Naive thymus-derived CD4-positive, alpha-beta T cell (primary cell): ENCODE measurements at places on chromosomes 7 and 10.

DNA sequence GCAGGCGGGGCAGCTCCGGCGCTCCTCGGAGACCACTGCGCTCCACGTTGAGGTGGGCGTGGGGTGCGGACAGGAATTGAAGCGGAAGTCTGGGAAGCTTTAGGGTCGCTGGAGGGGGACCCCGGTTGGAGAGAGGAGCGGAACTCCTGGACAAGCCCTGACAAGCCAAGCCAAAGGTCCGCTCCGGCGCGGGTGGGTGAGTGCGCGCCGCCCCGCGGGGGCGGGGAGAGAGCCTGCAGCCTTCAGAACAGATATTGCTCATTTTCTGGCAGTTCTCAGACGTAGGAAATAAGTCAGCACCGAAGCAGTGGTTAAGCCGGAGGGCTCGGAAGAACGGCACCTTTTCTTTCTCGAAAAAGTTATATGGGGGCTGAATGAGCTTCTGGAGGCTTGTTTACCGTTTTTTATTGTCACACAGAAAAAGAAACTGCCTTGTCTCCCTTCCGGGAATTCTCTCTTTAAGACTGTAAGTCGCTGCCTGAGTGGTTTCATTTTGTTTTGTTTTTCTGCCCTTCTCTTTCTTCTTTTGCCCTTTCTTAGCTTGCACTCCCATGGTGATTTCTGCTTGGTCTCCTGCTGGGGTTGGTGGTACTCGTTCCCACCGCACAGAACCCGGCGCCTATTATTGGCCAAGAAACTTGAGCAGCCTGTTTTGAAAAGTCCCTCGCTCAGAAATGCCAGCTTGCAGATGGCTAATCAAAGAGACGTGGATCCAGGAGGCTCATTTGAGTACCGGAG is 732 bp downstream of the FAS start:
- peak; percentile 31 for DNase-seq

GRCh38 chr7:18541181-18541870 is 45.8 kb downstream of the HDAC9 start:
- DNase-seq: no peak

DNA sequence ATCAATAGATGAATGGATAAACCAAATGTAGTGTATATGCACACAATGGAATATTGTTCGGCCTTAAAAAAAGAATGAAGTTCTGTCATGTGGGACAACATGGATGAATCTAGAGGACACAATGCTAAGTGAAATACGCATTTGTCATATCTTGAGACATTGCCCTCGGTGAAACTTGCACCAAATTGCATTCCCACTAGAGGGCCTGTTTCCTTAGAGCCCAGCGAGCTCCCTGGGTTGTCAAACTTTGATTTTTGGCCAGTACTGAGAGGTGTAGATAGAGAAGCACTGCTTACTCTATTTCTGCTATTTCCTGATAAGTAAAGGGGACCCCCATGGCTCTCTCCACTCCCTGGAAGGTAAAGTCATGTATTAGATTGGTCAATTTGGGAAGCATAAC is 157.1 kb downstream of the GPAM start:
- DNase-seq: no peak

GRCh38 chr7:99133766-99134564 is 9.9 kb downstream of the SMURF1 start:
- DNase-seq: no peak

DNA sequence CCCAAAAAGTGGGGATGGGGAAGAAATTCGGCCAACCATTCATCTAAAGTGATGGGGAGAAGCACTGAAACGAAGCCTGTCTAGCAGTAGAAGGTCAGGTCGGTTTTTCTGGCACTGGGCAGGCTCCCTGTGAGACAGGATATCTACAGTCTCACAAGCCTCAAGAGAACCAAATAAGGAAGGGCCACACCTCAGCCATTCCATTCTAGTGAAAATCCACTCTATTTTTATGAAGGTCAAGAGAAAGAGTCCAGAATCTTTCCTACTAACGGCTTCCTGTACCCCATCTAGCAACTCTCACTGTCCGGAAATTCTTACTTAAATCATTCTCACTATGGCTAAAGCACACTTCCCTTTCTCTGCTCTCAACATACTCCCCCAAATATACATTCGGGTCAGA is 267.1 kb downstream of the PRPF18 start:
- DNase-seq: no peak

- DNase-seq: no peak
Observed at GRCh38 chr7:47636433-47637175, 54.7 kb upstream of the TNS3 start.

GRCh38 chr10:130799532-130799931 is 512.0 kb downstream of the TCERG1L start:
- DNase-seq: no peak

DNA sequence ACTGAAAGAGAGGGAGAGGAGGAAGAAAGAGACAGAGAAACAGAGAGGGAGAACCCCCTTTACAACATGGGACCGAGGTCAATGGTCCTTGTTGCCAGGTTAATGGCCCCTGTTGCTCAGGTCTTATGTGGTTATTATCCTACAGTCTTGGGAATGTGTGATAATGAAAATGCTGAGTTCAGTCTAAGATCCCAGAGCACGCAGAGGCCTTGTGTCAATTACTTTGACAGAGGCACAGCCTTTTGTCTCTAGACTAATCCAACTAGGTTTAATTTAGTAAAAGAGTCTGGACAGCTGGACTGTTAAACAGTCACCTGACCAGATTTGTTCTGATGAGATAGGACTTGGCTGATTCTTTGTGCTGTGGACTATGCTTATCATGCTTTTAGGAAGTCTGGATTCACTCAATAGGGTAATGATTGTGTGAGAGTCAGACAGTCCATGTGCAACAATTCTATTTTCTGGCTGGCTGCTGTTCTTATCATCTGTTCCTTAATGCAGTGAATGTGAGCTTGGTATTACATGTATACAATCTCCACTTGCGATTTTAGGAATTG is 157.4 kb upstream of the MAGI2 start:
- no peak for DNase-seq

DNA sequence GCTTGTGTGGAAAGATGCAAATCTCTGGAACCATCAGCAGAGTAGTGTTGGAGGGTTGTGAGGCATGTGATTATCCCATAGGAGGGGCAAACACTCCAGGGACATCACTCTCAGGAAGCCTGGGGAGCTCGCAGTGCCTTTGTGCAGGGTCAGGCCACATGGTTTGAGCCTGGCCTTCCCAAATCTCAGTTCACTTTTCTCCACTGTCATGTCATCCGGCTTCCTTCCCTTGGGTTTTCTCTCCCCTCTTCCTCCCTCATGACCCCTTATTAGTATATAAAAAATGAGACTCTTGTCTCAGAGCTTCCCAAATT is 20.4 kb downstream of the TSPAN14 start:
- DNase-seq: no peak

- DNase-seq: no peak
Observed at GRCh38 chr10:3500408-3500856, 284.6 kb downstream of the KLF6 start.

GRCh38 chr7:100400656-100401055 is 27.4 kb downstream of the PILRA start:
- no peak for DNase-seq

GRCh38 chr10:3528823-3529403 is 256.1 kb downstream of the KLF6 start:
- no peak for DNase-seq

DNA sequence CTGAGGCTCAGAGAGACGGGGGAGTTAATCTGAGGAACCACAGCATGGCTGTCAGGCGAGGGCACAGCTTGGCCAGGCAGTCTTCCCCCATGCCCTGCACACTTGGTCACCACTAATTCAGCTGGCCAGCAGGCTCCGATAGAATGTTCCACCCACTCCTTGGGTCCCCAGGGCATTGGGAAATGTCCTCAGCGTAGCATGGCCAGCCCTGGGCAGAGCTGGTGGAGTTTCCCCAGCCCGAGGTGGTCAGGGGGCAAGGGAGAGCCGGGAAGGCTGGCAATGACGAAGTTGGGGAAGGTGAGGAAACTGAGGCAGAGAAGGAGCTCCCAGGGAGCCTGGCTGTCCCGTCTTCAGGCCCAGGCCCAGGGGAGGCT is 12.1 kb upstream of the GRIFIN start:
- no peak for DNase-seq

GRCh38 chr7:3229904-3230470 is 71.1 kb upstream of the SDK1 start:
- no peak for DNase-seq

DNA sequence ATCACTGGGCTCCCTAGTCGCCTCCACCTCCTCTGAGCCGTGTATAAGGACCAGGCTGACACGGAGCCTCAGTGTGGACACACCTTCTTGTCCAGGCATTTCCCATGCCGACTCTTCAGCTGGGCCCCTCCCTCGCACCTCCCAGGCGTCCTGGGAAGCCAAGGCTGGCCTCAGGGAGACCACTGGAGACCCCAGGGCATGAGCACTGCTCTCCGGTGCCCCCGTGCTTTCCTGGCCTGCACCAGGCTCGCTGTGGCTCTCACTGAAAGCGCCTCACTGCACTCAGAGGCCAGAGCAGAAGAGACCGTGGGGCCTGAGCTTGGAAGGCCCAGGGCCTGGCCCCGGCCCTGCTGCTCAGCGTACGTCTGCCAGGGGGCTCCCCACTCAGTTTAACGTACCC is 31.4 kb downstream of the LRRC27 start:
- DNase-seq: no peak

DNA sequence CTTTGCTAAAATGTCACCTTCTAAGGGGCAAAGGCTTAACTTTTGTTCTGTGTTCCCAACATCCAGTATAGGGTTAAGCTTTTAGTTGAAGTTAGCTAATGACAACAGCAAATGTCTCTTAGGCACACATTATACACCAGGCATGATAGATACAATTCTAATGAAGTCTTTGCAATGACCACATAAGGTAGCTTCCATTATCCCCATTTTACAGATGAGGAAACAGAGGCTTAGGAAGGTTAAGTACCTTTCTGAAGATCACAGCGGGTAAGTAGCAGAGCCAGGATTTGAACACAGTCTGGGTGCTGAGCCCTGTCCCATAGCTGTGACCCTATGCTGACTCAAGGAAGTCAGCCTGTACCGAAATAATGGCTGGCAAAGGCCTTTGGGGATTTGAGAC is 1.9 kb downstream of the BUD31 start:
- DNase-seq: no peak
